ENCODE measurements at places on chromosomes 7 and 10.

- DNase-seq: no peak
Measured at GRCh38 chr7:48847917-48848316, 76.4 kb upstream of the CDC14C start.

- DNase-seq: no peak
Measured at GRCh38 chr10:9508606-9509005, 1454.1 kb downstream of the GATA3 start.

- DNase-seq: no peak
Measured at GRCh38 chr7:108000875-108001763, 1.8 kb downstream of the LAMB1 start.

DNA sequence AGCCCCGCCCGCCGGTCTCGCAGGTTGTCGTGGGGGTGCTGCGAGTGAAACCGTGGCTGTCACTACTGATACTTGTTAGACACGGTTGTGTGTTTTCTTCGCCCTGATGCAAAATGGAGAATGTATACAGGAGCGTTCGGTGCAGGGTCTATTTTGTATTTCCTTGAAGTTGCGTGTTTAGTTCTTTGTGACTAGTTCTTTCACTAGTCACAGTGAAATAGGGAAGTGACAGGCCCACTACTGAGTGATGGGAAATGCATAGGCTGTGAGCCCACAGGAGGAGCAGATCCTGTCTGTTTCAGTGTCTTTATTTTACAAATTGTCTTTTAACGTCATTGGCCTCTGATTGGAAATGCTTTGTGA, 675 bp downstream of the ABRAXAS2 start:
- DNase-seq: no peak

DNA sequence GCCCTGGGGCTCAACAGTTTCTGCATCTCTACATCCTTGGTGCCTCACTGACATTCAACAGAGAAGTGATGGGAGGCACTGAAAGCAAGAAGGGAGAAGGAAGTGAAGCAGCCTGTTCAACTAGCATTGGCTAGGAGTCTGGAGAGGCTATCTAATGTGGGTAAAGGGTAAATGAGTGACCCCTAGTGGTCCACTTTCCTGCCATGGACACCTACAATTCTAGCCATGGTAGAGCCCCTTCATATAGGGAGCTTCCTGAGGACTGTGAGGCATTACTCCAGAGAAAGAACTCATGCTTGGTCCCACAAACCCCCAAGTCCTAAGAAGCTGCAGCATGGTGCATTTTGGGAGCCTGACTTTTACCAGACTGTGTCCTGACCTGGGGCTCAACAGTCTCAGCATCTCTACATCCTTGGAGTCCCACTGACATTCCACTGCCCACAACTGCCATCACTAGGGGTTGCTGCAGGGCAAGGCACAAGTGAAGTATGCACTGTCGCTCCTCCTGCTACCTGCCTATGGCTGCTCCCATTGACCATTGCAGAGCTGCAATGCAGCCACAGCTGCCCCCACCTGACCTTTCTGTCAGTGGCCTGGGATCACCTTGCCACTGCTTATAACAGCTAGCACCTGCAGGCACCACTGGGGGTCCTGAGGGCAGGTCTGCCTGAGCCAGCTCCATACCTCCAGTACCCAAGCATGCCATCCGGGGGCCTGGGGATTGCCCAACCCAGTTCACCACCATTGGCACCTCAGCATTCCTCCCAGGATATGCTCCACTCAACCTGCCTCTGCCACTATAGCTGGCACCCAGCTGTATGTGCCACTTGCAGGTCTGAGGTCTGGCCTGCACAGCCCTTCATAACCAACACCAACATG, 44.1 kb upstream of the CDK6 start:
- no peak for DNase-seq

DNA sequence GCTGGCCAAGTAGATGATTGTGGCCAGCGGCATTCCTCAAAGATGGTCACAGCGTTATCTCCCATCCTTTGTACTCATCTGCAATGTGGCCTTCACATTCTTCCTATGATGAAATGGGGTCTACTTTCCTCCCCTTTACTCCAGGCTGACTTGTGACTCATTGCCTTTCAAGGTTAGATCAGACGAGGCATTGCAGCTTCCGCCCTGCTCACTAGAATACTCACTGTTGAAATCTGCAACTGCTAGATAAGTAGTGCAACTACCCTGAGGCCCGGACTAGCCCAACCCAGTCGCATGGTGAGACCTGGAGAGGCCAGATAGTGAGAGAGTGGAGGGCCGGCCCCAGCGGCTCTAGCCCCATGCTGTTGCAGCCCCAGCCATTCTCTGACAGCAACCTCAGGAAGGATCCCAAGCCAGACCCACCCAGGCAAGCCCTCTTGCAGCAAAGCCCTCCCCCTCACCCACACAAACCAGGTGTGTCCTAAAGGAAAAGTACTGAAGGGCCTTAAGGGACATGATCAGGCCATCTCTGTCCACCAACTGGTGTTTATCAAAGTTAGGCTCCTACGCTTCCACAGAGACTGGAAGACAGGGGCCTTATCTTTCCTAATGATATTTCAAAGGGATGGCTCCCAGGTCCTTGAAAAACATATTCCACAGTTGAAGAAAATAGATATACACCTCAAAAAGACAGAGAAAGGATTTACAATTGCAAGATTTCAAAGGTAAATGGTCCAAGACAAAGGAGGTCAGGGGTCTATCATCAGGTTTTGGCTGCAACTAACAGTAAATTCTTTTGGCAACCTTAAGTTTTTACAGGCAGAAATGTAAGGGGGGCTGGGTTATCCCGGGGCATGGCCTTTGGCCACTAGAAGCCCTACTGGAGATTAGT, 107.2 kb upstream of the TRIM24 start:
- no peak for DNase-seq

DNA sequence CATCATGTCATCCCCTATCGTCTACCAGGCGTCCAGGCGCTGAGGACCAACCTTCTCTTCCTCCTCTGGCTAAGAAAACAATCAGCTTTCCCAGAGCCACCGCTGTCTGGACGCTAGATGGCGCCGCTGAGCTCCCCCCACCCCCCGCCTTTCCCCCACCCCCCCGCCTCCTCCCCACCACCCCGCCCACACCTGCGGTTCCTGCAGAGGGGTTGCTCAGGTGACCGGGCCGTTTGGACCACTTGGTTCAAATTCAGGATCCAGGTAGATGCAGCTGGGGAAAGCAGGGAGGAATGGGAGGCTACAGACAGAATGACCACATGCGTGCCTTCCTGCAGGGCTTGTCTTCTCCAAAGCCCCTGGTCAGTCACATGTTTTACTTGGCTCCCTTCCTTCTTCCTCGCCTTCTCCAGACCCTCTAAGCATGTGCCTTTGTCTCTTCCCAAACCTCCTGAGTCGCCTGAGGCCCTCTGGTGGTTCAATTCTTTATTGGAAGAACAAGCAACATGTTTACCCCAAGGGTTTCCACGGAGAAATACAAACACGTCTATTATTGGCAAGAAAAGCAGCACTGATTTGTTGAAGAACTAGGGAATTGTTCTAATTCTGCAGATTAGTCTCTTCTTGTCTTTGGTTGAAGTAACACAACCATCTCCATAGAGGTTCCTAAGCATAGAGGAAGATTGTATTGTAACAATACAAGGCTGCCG, 24.7 kb downstream of the AOC1 start:
- DNase-seq: peak; percentile 85

DNA sequence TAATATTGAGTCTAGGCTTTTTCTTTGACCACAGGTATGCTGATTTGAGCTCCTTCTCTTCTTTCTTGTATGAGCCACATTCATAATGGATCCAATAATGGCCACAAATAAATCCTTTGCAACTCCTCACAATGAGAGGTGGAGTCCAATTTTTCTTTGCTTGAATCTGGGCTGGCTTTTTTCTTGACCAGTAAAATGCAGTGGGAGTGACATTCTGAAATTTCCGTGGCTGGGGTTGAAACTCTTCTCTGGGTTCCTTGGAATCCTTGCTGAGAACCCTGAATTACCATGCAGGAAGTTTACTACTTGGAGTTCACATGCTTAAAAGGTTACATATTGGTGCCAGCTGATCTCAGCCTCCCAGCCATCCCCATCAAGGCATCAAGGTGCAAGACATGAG, 22.4 kb upstream of the FAM180A start:
- no peak for DNase-seq

GRCh38 chr10:30722956-30723620, 93.5 kb upstream of the LYZL2 start:
- DNase-seq: no peak

- no peak for DNase-seq
Measured at GRCh38 chr10:1360558-1361164, 304.5 kb downstream of the WDR37 start.

DNA sequence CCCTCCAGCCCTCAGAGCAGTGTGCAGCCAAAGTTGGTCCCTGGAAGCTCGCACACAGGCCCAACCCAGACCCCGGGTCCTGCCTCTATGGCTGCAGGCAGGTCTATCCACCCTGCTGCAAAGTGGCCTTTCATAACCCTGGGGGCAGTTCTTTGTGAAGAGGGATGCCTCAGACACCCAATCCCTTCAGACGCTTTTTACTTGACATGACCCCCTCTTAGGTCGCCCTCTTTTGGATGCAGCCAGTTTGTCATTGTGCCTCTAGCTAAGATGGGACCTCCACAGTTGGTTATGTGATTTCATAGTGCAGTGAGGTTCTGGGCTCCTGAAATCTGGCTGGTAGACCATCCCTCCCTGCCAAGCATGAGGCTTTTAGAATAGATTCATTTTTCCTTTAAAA, 27.3 kb downstream of the SMKR1 start:
- DNase-seq: no peak

- no peak for DNase-seq
Measured at GRCh38 chr7:72286519-72286918, 125.6 kb downstream of the CALN1 start.

DNA sequence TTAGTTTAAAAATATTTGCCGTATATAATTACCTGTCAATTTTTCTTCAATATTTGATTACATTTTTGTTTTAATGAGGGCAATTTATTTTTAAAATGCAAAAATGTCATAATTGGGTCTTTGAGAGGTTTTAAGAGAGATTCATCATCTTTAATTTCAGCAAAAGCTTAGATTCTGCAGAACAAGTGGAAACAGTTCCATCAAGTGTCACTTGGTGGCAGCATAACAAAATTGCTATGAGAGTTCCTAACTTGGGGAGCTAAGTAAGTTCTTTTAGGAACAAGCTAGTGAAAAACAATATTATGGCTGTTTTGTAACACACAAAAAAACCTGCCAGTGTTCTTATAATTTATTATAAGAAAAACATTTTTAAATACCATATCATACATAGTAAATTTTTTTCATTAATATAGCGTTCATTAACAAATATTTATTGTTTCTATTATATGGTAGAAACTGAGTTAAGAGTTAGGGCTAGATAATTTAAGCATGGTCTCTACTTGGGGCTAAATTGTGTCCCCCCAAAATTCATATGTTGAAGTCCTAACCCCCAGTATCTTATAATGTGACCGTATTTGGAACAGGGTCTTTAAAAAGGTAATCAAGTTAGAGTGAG, 155.2 kb downstream of the MAGI2 start:
- DNase-seq: no peak

DNA sequence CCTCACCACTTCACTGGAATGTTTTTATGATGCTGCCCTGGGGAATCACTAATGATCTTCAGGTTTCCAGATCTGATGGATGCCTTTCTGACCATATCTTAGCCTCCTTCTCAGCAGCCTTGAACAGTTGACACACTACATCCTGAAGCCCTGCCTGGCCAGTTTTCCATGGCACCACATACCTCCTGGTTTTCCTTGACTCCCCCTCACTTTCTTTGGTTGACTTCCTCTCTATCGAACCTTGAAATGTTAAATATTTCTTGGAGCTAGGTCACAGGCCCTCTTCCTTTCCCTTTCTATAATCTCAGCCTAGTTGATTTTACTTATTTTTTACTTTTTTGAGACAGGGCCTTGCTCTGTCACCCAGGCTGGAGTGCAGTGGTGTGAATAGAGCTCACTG, 108.8 kb upstream of the CDK1 start:
- no peak for DNase-seq

DNA sequence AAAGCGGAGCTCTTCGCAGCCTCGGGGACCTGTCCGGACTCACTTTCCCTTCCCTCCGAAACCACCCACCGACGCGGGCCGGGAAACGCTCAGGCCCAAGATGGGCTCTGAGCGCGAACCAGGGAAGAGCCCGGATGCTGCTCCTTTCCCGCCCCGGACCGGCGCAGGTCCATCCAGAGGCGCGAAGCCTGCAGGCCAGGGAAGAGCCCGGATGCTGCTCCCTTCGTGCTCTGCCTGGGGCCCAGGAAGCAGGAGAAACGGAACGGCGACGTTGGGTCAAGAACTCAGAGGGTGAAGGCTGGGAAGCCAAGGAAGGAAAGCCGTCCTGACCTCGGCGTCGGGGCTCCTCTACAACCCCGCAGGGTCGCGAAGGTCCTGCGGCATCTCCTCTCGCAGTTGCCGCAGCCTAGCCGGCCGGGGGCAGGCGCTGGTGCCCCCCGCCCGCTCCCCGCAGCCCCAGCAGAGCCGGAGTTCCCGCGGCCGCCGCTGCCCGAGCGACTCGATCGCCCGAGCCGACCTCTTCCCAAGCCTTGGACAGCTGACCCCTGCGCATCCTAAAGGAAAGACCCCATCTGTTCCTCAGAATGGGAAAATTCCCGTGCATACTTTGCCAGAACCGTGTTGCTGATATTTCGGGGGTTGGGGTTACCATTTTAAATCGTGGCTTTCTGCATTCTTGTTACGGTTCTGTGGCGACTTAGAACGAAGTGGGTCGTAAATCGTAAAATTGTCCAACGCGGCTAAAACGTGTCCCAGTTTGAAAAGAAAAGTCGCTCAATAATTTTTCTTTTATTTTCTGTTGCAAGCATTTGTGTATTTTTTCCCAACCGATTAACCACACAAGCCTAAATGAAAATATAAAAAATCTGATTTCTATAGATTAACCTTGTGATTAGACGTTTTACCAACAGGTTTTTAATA, 7.5 kb downstream of the HOXA1 start:
- DNase-seq: no peak

- DNase-seq: no peak
Measured at GRCh38 chr7:114851406-114852061, 70.4 kb upstream of the MDFIC start.

GRCh38 chr7:86926732-86927131, 132.7 kb downstream of the ELAPOR2 start:
- DNase-seq: peak; percentile 63

DNA sequence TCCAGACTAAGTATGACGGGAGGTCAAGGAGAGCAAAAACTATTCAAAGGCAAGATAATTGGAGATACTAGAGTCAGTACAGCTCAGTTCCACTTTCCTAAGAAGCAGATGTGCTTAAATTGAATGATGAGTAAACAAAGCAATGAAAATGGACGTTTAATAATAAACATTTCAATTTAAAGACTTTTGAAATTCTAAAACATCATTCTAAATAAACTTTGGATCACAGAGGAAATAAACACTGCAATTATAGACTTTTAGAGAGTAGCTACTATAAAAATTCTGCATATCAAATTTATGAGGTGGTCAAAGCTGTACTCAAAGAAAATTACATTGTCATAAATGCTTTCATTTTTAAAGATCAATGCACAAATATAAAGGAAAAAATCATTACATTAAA, 418.3 kb downstream of the GPAM start:
- DNase-seq: no peak

GRCh38 chr7:96016056-96016586, 243.8 kb downstream of the DYNC1I1 start:
- no peak for DNase-seq
